ENCODE measurements at places on chromosomes 3 and 15.

DNA sequence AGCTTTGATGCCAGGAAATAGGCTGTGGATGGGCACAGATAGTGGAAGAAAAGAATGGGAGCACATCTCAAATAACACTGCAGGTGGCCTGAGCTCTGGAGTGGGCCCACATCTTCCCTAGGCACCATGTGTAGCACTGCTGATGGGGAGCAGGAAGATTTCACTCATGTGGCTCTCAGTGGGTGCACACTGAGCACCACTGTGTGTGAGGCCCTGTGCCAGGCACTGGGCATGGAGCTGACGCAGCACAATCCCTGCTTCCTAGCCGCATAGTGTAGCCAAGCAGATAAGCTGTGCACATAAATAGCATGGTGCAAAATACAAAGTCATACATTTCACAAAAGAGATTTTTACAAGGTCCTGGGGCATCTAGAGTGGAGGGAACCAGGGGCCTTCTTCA, 101.6 kb downstream of the MOBP start:
- no peaks in the 10 kb centered on the region for H3K36me3 ChIP-seq
- H3K27me3 ChIP-seq: no peaks in the 10 kb centered on the region
- no peak for DNase-seq
- H3K27ac ChIP-seq: no peak overlapping the region
- no peak overlapping the region for H3K4me3 ChIP-seq

GRCh38 chr3:169158379-169158778, 505.1 kb downstream of the MECOM start:
- no peaks in the 10 kb centered on the region for H3K36me3 ChIP-seq
- no peaks in the 10 kb centered on the region for H3K4me1 ChIP-seq
- peaks cover 3% of the 10 kb centered on the region for H3K27me3 ChIP-seq
- no peak overlapping the region for H3K27ac ChIP-seq
- H3K4me3 ChIP-seq: no peak overlapping the region
- no peak for DNase-seq

DNA sequence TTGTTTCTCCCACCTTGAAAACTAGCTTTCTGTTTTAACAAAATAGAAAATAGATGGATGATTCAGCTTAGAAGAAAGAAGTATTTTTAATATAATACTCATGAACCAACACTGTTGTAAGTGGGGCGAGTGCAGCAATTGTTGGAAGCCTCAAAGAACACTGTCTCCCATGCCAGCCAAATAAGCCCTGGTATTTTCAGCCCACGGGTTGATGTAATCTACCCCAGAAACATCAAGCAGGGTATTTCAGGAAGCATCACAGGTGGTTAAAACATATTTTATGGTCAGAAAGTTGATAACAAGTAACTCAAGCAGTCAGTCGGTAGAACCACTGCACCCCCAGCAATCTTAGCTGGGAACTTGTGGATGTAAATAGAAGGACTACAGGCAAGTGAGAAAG, 115.9 kb downstream of the SV2B start:
- no peak overlapping the region for H3K27ac ChIP-seq
- H3K27me3 ChIP-seq: no peaks in the 10 kb centered on the region
- H3K4me1 ChIP-seq: no peaks in the 10 kb centered on the region

GRCh38 chr15:38888701-38889221, 324.1 kb upstream of the RASGRP1 start:
- no peak overlapping the region for H3K27ac ChIP-seq
- peaks cover 44% of the 10 kb centered on the region for H3K4me1 ChIP-seq
- no peak for DNase-seq
- H3K36me3 ChIP-seq: no peaks in the 10 kb centered on the region
- H3K4me3 ChIP-seq: no peak overlapping the region
- no peaks in the 10 kb centered on the region for H3K27me3 ChIP-seq

GRCh38 chr3:46706771-46707582, 5.8 kb downstream of the TMIE start:
- no peak overlapping the region for H3K27ac ChIP-seq
- H3K27me3 ChIP-seq: peaks cover 10% of the 10 kb centered on the region
- no peaks in the 10 kb centered on the region for H3K36me3 ChIP-seq
- DNase-seq: peak; percentile 68

DNA sequence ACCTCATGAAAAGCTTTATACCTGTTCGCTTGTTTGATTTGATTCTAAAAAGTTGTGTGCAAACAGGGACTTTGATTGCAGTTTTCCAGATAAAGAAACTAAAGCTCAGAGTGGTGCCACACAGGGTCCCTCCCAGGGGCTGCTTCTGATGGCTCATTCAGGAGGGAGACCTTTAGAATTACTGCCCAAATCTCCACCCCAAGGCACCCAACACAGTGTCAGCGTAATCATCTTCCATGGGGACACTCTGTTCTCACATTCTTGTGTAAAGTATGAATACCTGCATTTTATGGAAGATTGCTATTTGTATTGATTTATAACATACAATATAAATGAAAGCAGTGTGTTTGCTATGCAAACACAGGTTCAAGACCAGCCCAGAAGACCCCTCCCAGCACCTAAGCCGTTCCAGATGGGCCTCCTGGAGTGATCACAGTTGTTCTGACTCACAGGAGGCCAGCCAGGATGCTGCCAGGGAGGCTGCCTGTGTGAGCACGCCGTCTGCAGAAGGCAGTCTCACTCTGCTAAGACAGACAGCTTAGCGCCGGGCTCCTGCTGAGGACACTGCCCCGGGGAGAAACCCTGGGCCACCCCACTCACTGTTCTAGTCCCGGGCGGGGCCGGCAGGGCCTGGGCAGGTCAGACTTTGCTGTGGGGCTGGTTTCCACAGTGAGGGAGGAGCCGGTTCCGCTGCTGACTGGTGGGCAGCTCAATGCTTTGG, 185.6 kb downstream of the FAM43A start:
- peaks cover 22% of the 10 kb centered on the region for H3K27me3 ChIP-seq
- H3K4me1 ChIP-seq: peaks cover 8% of the 10 kb centered on the region
- DNase-seq: peak; percentile 94
- no peaks in the 10 kb centered on the region for H3K36me3 ChIP-seq
- H3K4me3 ChIP-seq: no peak overlapping the region

- H3K36me3 ChIP-seq: no peaks in the 10 kb centered on the region
- no peak for DNase-seq
- peaks cover 54% of the 10 kb centered on the region for H3K27me3 ChIP-seq
- no peak overlapping the region for H3K4me3 ChIP-seq
Observed at GRCh38 chr15:69743091-69743490, 290.5 kb downstream of the RPLP1 start.

All from osteoblast (primary cell).